HTR-8/SVneo (cell line): ENCODE measurements at places on chromosomes 13 and 19.

- no peak for DNase-seq
Measured at GRCh38 chr13:24982333-24982999, 113.5 kb upstream of the PABPC3 start.

GRCh38 chr13:49417161-49417560, 26.7 kb downstream of the CAB39L start:
- no peak for DNase-seq

DNA sequence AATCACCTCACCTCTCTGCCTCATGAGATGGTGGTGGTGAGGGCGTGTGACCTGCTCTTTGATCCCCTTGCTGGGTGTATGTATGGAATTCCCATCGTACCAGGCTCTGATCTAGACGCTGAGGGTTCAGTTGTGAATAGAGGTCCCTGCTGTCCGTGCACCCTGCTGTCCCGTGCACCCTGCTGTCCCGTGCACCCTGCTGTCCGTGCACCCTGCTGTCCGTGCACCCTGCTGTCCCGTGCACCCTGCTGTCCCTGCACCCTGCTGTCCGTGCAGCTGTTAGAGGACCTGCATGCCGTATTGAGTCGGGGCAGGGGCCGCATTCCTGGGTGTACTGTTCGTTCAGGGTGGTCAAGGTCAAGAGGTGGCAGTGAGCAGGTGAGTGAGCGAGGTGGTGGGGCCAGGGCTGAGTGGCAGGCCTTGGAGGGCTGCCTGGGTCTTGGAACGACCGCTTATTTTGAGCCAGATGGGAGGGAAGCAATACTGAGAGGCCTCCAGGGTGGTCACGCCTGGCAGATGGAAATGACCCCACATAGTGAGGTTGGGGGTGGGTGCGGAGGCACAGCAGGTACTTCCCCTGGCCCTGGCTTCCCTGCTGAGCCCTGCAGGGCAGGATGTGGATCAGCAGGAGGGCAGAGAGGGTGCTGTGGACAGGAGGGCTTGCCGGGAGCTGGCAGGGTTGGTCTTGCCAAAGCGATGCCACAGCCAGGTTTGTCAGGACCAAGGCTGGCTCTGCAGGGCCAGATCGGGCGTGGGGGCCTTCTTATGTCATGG, 4.6 kb upstream of the EPN1 start:
- no peak for DNase-seq

DNA sequence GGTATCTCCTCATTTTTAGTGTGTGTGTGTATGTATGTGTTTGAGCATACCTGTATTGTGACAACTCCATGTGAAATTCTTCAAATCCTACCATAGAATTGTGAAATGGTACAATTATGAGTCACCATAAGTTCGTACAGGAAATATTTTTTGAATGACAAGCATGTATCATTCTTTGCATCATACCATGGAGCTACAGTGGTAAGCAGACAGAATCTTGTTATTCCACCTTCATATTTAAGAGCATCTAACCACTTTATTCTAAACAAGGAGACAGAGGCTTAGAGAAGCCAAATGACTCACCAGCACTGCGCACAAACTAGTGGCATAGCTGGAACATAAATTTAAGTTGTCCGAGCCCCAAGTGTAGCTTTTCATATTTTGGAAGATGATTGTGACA, 4.5 kb upstream of the EPSTI1 start:
- peak; percentile 60 for DNase-seq

GRCh38 chr19:51691074-51691583, 2.0 kb upstream of the SPACA6 start:
- DNase-seq: no peak

GRCh38 chr13:79311386-79311785, 94.7 kb downstream of the RBM26 start:
- DNase-seq: no peak

- DNase-seq: no peak
Measured at GRCh38 chr19:7953576-7953975, 10.1 kb upstream of the TIMM44 start.

GRCh38 chr13:104385404-104385803, 1319.2 kb upstream of the SLC10A2 start:
- peak; percentile 19 for DNase-seq
